Activated naive CD4-positive, alpha-beta T cell (primary cell): ENCODE measurements at places on chromosomes 4 and X.

DNA sequence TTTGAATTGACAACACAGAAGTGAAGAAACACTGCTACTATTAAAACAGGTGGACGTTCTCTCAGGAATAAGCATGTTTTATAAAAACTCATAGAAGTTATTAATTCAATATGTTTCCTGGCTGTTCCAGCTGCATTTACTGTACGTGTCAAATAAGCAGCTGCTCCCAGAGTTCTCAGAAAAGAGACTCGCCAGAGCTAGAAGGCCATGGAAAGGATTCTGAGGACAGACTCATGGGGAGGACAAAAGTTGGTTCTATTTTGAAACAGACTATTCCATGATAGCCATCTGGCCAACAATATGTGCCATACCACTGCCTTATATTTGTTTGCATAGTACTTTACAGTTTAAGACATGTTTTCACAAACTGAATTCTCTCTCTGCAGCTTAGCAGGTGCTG is 136.5 kb downstream of the NR3C2 start:
- DNase-seq = no peak

DNA sequence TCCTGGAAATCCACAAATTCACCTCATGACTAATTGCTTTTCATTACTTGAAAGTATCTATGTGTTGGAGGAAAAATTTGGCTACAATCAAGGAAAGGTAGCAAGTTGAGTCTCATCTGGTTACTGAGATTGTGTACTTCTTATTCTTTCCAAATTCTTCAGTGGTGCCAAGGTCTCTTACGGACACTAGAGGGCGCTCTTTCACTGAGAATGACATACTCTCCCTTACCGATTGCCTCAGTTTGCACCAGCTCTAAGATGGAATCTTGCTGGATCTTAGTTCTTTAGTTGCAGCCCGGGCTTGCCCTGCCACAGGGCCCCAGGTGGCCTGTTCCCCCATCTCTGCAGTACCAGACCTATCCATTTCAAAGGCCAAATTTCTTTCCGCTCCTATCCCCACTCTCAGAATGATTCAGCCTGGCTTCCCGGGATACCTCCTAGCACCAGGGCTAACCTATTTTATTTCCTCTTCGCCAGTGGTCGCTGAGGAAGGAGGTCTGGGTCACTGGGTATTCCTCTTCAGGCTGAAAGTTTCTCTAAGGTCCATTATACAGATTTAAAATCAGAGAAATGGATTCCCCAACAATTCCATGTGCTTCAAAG is 24.6 kb upstream of the GPR50 start:
- DNase-seq = no peak

GRCh38 chr4:55078987-55079386 is 46.4 kb downstream of the KDR start:
- no peak for DNase-seq

GRCh38 chr4:23401572-23401971 is 488.3 kb downstream of the PPARGC1A start:
- DNase-seq = no peak

- no peak for DNase-seq
Measured at GRCh38 chrX:140733766-140734342, 24.3 kb downstream of the LINC00632 start.

GRCh38 chrX:152896450-152896849 is 1.4 kb upstream of the ZNF185 start:
- no peak for DNase-seq

- DNase-seq = no peak
Measured at GRCh38 chr4:95409127-95409526, 139.6 kb downstream of the UNC5C start.

DNA sequence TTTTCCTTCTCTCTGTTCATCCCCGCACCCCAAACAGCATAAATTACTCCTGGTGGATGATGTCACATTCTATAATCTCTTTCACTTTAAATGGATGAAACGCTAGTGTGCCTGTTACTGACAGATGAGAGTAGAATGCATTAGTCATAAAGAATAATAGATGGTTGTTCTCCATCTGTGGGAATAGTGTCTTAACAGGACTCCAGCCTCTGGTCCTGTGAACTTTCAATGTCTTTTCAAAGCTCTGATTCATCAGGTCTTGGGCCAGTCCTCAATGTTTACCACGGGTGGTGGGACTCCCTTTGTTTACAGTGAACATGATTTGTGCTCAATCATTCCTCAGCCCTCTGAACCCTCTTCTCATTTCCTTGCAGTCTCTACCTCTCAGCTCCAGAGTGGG is 182.6 kb downstream of the GABRB1 start:
- no peak for DNase-seq

- no peak for DNase-seq
Measured at GRCh38 chrX:15438332-15438731, 54.1 kb upstream of the VEGFD start.

- DNase-seq = no peak
Measured at GRCh38 chrX:130531066-130531465, 129.3 kb downstream of the RBMX2 start.

DNA sequence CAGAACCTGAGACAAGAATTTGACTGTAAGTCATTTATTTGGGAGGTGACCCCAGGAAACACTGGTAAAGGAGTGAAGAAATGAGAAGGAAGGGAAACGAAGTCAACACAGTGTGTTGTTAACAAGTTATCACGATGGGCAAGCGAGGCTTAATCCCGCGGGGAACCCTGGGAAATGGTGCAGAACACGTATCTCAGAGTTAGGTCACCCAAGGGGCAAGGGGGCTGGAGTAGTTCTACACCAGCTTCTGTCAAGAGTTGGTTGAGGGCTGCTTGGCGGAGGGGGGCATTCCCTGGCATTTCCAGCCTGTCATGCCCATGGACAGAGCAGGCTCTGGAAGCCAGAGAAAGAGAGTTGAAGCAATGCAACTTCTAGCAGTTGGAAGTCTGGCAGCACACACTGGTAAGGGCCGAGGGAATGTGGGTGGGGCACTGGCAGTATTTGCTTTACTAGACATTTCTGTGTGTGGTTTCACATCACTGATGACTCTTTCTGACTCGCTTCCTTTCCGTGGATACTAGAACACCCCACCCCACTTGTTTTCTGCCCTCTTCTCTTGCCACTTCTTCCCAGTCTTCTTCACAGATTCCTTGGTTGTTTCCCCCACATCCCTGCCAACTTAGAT is 52.2 kb upstream of the ADGRG2 start:
- DNase-seq = no peak

GRCh38 chrX:150450519-150451177 is 87.5 kb downstream of the MAMLD1 start:
- DNase-seq = no peak

- DNase-seq = no peak
Measured at GRCh38 chrX:150621652-150622051, 53.2 kb downstream of the MTM1 start.

GRCh38 chr4:84673475-84674240 is 90.7 kb downstream of the CDS1 start:
- DNase-seq = no peak

DNA sequence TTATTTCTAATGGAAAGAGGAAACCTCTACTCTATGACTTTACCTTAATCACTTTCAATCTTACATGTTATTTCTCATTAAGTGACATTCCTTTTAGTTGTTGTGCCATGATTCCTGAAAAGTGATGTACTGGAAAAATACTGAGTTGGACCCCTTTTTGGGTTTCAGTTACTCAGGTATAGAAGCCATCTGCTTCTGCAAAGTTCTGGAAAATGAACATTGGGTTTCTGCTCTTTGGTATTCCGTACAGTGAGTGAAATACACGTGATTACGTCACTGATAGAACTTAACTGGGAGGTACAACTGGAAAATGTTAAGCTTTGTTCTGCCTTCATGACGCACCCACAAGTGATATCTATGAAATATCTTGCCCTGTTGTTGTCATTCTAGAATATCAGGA is 114.7 kb downstream of the MID1 start:
- DNase-seq = no peak

DNA sequence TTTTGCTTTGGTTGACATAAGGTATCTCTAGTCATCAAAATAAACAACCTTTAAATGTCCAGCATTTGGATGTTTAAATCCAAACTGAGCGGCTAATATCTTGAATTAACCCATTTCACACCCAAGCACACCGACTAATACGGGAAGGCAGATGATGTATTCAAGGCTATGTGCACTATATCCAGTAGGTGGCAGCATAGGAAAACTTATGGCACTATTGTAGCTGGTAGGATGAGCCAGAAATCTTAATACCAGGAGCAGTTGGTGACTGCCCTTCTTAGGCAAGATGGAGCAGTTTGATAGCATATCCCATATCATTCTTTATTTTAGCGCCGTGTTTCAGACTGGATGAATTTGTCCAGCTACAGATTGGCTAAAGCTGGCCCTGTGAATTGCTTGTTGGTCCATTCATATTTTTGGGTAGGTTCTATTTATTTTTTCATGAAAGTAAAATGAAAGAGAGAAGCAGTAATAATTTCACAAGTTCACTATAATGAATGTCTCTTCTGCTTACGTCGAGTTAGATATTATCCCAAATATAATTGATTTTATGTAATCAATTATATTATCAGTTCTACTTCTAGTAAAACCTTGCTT is 24.4 kb downstream of the UCHL1 start:
- no peak for DNase-seq

DNA sequence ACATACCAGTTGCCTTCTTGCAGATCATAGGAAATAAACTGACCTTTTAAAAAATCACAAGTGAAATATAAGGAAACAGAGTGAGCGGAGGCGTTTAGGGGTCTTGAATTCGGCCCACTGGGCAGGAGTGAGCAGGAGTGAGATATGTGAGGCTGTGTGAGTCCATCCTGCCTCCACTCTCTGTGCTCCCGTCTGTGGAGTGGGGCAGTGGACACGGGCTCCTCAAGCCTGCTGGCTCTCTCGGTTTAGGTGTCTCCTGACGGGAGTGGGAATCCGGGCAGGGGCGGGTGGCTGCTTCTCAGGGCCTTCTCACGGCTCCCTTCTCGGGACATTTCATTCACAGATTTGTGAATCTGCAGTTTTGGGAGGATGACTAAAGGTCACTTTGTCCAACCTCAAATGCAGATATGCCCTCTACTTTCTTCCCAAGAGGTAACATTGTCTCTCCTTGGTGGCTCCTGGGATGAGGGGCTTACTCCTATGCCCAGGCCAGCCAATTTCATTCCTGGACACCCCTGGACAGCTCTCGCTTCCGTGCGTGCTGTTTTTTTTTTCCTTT is 27.6 kb downstream of the CYTL1 start:
- no peak for DNase-seq

DNA sequence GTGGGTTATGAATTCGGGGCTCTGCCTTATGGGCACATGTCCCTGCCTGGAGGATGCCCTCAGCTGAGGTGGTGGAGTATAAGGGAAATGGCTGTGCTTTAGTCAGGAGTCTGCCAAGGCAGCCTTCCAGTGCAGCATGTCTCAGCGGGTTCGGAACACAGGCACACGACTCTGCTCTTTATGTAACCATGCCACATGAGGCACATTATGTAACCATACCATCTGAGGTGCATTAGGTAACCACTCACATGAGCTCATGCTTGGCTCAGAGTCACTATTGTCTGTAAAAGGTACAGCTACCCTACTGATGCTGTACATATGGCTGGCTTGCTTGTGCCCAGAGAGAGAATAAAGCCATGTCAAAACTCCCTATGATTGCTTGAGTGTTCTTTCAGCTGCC is 723.6 kb downstream of the TRAM1L1 start:
- DNase-seq = no peak

DNA sequence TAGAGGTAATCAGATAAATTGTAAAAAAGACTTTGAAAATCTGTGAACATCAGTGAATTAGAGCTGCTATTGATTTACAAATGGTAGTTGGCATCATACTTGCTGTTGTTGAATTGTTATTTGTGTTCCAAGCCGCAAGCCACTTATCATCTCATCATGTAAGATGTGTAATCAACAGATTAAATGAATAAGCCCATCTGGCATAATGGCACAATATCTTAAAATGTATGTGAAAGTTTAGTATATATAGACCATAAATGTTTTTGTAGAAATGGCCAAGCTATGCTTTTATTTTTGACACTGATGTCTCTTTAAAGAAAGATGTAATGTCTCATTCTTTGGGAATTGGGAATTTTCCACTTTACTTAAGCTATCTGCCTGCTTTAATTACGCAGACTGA is 682.6 kb upstream of the GNPDA2 start:
- DNase-seq = no peak

DNA sequence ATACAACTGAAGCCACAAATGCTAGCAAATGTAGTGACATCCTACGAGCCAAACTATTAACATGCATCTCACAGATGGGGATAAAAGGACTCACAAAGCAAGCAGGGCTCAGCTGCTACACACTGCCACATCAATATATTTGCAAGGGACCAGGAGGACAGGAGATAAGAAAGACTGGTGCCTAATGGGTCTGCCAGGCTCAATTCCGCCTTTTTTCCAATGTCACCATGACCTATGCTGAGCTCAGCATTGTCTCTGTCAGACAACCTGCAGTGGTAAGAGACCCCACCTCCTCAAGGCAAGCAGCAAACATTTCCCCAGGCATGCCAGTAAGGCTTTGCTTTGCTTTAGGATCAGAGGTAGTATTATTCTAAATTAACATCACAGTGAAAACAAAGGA is 435 bp downstream of the DCX start:
- DNase-seq = no peak

- DNase-seq = no peak
Measured at GRCh38 chrX:153333266-153333665, 687 bp upstream of the ZNF275 start.

- no peak for DNase-seq
Measured at GRCh38 chrX:30935985-30936384, 46.9 kb upstream of the TAB3 start.

DNA sequence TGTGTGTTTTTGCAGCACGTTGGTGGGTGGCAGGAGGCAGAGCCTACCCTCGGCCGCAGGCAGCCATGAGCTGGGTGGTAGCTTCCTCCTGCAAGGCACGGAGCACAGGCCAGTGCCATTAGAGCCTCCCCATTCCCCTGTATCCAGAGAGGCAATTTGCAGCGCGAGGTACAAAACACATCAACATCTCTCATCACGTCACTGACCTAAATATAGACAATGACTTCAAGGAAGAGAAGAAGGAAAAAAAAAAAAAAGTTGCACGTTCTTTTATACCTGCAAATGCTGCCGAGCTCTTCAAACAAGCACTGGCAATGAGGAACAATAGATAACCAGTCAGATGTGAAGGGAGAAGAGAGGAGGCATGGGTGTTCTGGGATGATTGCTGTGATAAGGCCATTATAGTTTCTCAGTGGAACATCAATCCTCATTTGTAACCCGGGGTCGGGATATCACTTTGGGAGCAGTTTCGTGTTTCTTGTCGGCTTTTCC is 159.9 kb downstream of the MGST2 start:
- DNase-seq = no peak

- DNase-seq = no peak
Measured at GRCh38 chr4:5753366-5753765, 42.4 kb downstream of the EVC start.

- no peak for DNase-seq
Measured at GRCh38 chr4:10925996-10926395, 241.4 kb upstream of the CLNK start.

- DNase-seq = no peak
Measured at GRCh38 chr4:36285784-36286480, 4.5 kb downstream of the DTHD1 start.

DNA sequence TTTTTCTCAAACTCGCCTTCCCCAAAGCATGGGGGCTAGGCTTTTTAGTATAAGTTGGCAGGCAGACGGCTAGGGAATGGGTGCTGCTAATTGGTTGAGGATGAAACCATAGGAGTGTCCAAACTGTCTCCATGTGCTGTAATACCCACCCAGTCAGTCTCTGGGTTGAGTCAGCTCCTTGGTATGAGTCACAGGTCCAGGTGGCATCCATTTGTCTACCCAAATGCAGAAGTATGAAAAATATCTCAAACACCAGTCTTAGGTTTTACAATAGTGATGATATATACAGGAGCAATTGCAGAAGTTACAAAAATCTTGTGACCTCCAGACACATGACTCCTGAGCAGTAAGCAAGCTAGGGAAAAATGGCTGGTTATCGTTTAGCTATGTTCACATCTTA is 27.4 kb upstream of the CCSER1 start:
- DNase-seq = no peak
